Brain pericyte (primary cell): ENCODE measurements at places on chromosomes 1 and 21.

- no peak for DNase-seq
These were observed 68.3 kb upstream of the ST6GALNAC3 start for GRCh38 chr1:76006234-76006633.

DNA sequence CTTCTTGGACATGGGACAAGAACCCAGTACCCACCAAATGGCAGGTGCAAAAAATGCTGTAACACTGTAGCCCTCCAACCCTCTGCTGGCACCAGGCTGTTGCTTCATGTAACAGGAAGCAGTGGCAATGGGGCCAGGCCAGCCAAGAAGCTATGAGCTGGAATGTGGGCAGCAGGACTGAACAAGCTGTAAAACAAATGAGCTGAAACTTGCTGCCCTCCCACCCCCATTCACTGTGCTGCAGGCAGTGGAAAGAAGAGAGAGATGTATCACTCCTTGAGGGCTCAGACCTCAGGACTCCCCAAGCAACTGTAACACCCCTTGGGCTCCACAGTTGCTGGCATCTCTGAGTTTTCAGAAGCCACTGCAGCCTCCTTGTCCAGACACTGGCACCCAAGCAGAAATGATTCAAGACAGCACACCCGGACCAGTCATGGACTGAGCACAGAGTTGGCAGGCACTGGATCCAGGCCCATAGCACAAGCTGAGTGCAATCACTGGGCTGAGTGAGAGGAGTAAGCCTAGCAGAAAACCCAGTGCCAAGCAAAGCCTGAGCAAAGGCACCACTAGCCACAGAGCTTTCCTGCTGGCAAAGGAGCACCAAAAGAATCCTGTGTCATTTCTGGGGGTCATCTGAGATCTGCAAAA lies 321.4 kb upstream of the CXADR start:
- no peak for DNase-seq

DNA sequence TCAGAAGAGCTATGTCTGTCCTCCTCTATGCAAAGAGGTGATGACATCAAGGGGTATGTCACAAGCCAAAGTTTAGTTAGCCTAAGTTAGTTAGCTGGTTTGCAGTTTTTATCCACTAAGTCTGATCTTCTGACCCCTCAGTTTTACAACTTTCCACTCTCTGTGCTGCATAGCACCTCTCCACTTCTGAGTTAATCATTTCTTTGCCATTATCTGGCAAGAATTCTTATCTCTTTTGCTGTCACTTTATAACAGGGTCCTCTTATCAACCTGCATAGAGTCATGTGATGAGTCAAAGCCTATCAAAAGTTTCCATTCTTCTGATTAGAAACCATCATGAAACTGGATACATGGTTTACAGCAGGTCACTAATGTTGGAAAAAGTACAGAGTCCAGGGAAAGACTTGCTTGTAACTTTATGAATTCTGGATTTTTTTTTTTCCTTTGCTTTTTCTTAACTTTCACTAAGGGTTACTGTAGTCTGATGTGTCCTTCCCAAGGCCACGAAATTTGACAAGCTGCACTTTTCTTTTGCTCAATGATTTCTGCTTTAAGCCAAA lies at the start of gene NR5A2:
TSS of gene NR5A2 (plus strand) at position 447 of the 560 bp plus-strand sequence. CDS start 138 bp downstream, outside the sequence.
- DNase-seq: no peak

DNA sequence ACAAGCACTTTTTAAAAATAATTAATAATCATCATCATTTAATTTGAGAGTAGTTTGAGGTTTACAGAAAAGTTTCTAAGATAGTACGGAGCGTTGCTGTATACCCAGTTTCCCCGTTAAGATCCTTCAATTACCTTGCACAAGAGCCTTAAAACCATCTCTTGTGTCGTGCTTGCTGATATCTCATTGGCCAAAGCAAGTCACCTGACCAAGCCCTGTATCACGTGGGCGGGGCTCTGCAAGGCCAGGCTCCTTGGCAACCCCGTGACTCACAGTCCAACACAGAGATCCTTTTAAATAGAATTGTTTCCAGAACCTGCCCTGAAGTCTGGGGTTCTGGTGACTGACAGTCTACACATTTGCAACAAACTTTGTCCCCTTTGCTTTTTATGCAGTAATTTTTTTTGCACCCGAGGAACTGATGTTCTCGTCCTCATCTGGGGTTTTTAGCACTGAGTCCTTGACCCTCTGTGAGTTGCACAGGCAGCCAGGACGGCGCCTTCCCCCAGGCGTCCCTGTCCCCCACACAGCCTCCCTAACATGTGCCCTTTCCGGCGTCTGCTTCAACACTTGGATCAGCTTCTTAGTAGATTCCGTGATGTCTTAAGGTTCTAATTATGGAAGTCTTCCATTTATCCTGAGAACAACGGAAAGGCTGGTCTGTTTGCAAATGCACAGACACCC lies 183.3 kb upstream of the TMEM51 start:
- peak; percentile 36 for DNase-seq

- DNase-seq: no peak
These were observed 25.8 kb downstream of the CD247 start for GRCh38 chr1:167492481-167492910.

GRCh38 chr1:43706598-43707189 lies 642 bp upstream of the ST3GAL3 start:
- no peak for DNase-seq

GRCh38 chr1:66273656-66274055 lies 260.3 kb upstream of the SGIP1 start:
- DNase-seq: no peak

DNA sequence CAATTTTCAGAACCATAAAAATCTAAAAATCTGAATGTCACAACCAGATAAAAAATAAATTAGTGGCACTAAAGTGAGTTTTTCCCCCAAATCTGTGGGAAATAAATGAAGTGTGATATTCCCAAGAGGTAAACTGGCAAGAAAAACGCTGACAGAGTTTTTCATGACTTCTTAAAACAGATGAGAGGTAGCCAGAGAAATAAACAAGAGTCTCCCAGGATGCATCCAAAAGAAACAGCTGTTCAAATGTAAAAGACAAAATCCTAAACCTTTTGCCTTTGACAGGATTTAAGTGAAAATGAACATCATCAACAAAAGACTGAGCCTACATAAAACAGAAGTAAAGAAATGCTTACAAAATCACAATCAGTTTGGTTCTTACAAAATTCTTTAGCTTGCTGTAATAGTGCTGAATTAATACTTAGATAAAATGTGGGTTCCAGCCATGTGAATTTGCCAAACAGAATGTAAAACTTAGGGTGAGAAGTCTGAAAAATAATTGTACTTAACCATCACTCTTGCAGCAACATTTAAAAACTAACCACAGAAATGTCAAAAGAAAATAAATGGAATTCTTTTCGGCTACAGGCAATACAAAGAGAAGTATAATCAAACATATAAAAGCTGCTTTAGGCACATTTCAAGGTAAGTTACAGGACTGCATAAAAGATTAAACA lies 133.6 kb downstream of the EIF4G3 start:
- DNase-seq: no peak

DNA sequence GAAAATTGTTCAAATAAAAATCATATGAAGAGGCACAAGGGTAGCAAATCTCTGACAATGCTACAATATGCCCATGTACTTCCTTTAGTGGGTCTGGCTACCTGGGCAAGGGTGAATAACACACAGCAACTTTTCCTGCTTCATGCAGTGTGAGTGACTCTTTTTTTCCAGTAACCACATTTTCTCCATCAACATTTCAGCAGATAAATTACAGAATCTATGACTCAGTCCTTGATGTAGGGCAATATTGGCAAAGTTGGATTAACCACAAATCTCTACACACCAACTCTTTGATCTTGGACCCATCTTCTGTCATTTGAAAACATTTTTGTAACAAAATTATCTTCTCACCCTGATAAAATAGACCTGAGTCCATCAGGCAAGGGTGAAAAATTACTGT lies 31.7 kb downstream of the ERICH3 start:
- DNase-seq: no peak

DNA sequence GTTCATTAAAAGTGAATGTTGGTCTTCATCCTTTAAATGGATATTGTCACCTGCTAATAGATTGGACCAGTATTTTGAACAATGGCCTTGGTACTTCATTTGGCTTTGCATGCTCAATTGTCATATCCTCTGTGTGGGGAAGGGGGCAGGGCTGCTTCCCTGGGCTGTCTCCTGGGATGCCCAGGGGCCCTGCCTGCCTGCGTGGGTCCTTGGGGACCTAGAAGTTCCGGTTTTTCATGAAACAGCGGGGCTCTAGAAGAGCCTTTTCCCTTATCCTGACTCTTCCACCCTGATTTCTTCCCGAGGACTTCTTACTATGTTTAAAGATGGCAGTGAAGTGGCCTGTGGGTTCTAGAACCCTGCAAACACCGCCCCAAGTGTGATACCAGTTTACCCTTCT lies 97.5 kb downstream of the DISC1 start:
- no peak for DNase-seq

DNA sequence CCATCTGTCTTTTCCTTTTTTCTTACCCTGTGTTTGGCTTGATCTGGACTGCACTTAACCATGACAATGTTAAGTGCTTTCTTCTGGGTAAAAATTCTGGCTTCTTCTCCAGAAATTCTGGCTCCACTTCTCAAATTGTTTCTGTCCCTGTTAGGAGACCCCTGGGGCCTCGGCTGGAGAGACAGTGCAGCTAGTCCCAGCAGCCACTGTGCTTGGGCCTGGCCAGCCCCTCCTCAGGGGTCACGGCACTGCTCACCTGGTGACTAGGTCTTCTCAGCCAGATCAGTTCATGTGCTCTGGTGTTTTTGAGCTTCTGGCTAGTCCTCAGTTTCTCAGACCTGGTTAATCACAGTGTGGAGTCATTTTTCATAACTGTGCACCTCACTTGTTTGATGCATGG lies 72.4 kb downstream of the ADARB1 start:
- DNase-seq: no peak

GRCh38 chr1:67646145-67647035 lies 38.6 kb upstream of the GADD45A start:
- DNase-seq: peak; percentile 55

- DNase-seq: no peak
These were observed 40.9 kb downstream of the SYT6 start for GRCh38 chr1:114112775-114113174.

- DNase-seq: no peak
These were observed 123.7 kb downstream of the SMYD2 start for GRCh38 chr1:214404571-214405213.

DNA sequence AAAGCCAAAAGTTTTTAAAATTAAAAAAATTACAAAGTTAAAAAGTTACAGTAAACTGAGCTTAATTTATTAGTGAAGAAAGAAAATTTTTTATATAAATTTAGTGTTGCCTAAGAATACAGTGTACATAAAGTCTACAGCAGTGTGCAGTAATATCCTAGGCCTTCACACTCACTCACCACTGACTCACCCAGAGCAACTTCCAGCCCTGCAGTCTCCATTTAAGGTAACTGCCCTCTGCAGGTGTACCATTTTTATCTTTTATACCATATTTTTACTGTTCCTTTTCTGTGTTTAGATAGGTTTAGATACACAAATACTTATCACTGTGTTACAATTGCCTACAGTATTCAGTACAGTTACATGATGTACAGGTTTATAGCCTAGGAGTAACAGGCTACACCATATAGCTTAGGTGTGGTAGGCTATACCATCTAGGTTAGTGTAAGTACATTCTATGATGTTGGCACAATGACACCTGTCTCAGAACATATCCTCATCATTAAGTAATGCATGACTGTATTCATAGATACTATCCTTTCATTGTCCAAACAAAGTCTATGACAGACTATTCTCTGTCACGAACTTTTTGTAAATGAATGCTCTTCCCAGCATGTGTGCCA lies 78.6 kb upstream of the PBX1 start:
- DNase-seq: no peak

DNA sequence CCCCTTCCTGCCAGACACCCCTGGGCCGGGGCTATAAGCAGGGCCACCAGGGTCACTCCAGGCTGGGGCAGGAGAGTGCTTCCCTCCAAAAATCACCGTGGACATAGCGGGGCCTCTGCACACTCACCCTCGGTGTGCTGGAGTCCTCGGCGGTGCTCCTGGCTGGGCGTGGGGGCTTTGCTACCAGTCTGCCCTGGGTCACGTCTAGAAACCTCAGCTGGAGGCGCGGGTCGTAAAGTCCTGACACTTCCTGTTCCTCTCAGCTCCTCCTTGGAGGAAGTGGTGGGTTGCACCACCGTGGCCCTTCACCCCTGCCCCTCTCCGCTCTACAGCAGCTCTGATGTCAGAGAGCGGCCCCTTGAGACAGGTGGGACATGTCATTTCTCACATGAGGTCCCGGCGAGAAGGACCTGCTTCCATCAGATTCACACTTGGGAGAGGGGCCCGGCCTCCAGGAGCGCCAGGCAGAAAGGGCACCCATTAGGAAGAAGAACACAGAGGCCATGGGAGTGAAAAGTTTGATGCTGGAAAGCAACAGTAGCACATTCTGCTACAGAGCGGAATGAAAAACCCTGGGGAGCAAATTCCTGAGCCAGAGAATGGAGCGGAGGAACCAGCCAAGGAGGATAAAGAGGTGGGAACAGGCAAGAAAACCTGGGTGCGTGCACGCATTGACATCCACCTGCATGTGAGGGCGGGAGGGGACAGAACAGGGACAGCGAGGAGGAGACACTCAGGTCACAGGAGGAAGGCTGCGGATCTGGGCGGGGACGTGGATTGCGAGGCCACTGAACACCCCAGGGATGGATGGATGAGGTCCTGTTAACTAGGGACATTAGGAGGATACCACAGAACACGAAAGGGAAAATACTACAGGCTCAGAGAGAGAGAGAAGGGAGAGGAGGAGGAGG lies at the start of gene ITGB2:
TSS of gene ITGB2 (minus strand) at position 206 of the 911 bp plus-strand sequence. CDS start 10,117 bp downstream, outside the sequence.
- no peak for DNase-seq

DNA sequence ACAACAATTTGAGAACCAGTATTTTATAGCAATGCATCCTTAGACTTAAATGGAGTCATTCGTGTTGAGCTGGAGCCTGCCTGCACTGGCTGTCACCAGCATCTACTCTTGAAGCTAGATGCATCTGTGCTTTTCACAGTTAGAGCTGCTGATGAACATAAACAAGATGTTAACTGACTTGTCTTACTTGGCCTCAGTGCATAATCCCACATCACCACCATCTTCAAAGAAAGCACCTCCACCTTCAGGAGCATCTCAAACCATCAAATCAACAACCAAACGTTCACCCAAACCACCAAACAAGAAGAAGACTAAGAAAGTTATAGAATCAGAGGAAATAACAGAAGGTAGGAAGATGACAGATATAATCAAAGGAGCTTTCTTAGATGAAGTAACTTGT lies 71.1 kb downstream of the TPR start:
- DNase-seq: no peak

- DNase-seq: no peak
These were observed 23.4 kb downstream of the SLAMF6 start for GRCh38 chr1:160499631-160500030.

DNA sequence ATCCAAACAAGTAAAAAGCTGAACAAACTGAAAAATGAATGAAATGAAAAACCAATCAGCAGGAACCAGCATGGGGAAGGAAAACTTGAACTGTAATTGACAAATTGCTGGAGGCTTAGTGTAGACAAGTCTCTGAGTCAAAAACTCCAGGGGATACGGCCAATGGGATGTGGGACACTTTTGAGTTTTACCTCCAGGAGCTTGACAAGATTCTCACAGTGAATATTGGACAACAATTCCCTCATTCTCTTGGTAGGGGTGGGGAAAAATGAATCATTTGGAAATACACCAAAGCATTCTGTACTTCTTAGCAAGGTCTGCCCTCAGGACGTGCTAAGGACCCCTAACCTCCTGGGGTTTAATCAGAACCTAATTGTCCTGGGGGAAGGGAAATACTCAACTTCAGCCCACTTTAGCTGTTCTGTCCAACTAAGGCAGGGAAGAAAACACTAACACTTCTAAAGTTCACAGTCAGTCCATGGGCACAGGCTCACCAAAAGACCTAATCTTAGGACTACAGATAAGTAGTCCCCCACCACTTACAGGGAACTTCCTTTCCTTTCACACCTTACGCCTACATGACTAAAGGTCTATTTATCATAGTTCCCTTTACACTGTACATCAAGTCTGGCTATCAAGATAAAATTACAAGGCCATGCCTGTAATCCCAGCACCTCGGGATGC lies 60.7 kb upstream of the CDC42BPA start:
- no peak for DNase-seq
